Panc1 (cell line): ENCODE measurements at places on chromosomes 5 and 9. TPM values are rescaled to one million over a fixed set of nuclear protein-coding genes. Genes with fewer than 3 reads are reported as not detected.

GRCh38 chr9:14661421-14662059 is 31.7 kb downstream of the ZDHHC21 start:
- no peak for DNase-seq

- no peak for DNase-seq
Observed at GRCh38 chr9:29514336-29514735, 1941.1 kb upstream of the C9orf72 start.

Gene ASPN
- not detected for total RNA-seq

Gene TEK
- total RNA-seq = not detected

Gene SLIT3
- 26.4 TPM for total RNA-seq

GRCh38 chr5:135100431-135100830 is 66.4 kb upstream of the PITX1 start:
- DNase-seq = no peak

Gene NMUR2
- not detected for total RNA-seq

GRCh38 chr5:18553269-18553668 is 919.0 kb downstream of the TAF11L14 start:
- peak; percentile 58 for DNase-seq

DNA sequence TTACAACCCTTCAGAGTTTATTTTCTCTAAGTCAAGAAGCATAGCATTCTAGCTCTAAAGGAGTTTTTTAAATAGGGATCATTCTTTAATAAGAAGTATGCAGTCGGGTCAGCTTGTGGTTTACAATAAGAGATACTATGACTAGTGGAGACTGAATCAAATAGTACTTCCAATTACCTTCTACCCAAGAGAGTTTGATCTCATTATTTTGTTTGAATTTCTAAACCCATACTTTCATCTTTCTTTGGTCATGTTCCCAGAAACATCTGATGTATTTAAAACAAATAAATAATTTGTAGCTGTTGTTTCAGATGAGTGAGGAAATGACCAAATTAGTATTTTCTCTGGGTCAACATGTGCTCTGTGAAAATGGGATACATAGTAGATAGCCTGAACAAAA is 160.2 kb upstream of the CDH6 start:
- no peak for DNase-seq

DNA sequence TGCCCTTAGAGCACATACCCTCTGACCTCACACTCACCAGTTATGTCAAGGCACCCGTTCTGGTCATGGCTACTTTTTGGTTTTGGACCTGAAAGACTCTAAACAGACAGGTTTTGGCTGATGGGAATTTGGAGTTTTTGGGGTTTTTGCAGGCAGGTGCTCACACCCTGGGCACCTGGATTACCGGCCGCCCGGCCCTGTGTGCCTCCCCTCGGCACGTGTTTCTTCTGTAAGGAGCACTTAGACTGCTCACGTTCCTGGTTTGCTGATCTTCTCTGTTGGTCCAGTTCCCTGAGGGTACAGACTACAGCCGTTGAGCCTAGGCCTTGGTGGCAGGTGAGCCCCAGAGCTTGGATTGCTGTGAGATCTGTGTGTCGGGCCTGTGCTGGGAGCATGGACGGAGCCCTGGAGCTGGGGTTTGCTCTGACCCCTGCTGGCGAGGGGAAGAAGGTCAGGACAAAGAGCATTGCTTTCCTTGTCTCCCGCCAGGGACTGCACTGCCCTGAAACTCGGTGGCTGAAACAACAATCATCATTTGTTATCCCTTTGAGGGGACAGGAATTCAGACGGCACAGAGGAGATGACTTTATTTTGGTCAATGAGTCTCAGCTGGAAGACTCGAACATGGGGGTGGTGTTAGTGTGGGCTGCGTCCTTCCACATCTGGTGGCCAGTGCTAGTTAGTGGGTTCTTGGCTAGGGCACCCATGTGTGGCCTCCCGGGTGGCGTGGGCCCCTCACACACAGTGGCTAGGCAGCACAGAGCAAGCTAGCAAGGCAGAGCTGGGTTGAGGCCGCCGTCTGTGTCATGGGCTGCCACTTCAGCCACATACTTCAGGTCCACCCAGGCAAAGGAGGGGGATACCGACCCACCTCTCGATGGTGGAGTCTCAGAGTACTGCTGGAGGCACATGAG is 76.4 kb downstream of the EHMT1 start:
- no peak for DNase-seq

DNA sequence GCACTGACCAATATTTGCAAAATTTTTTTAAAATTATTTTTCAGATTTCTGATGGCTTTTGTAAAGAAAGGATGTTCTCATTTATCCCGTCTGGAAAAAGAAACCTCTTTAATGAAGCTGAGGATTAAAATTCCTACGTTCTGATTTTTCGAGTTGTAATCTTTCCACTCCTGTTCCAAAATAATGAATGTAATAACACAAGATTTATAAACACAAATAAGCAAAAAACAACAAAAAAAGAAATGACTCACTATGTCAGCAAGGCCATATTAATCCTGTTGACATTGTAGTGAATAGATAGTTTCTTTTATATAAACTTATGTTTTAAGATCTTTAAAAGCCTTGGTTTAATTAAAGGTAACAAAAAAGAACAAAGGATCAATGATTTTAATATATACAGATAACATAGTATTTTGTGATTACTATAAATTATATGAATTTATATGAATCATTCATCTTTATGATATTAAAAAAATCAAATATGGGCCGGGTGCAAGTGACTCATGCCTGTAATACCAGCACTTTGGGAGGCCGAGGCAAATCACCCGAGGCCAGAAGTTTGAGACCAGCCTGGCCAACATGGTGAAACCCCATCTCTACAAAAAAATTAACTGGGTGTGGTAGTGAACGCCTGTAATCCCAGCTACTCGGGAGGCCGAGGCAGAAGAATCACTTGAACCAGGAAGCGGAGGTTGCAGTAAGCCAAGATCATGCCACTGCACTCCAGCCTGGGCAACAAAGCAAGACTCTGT is 336.6 kb upstream of the DAB2 start:
- DNase-seq = no peak

GRCh38 chr9:134676361-134676760 is 34.8 kb downstream of the COL5A1 start:
- DNase-seq = no peak

- DNase-seq = no peak
Observed at GRCh38 chr9:79953908-79954307, 382.1 kb downstream of the TLE4 start.

DNA sequence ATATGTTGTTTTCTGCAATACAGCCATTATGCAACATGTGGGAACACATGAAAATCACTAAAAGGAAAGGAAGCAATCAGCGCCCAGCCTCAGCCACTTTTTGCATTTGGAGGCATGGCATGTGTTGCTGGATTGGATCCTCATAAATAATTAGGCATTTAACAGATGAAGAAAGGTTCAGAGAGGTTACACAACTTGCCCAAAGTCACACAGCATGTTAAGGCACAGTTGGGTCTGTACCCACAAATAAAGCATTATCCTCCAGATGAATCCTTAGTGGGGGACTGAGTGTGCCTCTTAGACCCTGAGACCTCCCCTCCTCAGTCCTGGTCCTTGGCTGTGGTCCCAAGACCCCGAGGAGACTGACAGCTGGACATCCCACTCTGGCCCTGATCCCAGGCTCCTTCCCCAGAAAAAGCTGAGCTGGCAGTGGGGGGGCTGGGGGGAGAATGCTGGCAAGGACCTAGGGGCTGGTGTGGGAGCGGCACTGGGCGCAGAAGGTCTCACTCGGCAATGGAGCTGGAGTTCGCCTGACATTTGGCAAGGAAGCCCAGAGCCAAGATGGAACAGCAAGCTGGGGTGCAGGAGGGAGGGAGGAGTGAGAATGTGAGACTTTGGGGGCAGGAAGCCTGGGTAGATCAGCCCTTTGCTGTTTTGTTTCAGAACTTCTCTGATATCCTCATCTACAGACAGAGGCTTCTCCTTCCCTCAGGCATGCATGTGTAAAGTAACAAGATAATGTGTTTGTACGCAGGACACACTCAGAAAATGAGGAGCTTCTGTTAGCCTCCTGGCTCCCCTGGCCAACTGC is 6.9 kb upstream of the AKNA start:
- no peak for DNase-seq
